Stimulated activated CD4-positive, alpha-beta T cell treated with anti-CD3 and anti-CD28 coated beads, Interleukin-4, amount 100 ng/mL, for 1 hour (primary cell): ENCODE measurements at places on chromosomes 6 and 20.

- DNase-seq = no peak
These were observed 261.2 kb downstream of the FOXC1 start for GRCh38 chr6:1870932-1871331.

GRCh38 chr6:150177952-150178520 is 35.2 kb downstream of the PPP1R14C start:
- no peak for DNase-seq

DNA sequence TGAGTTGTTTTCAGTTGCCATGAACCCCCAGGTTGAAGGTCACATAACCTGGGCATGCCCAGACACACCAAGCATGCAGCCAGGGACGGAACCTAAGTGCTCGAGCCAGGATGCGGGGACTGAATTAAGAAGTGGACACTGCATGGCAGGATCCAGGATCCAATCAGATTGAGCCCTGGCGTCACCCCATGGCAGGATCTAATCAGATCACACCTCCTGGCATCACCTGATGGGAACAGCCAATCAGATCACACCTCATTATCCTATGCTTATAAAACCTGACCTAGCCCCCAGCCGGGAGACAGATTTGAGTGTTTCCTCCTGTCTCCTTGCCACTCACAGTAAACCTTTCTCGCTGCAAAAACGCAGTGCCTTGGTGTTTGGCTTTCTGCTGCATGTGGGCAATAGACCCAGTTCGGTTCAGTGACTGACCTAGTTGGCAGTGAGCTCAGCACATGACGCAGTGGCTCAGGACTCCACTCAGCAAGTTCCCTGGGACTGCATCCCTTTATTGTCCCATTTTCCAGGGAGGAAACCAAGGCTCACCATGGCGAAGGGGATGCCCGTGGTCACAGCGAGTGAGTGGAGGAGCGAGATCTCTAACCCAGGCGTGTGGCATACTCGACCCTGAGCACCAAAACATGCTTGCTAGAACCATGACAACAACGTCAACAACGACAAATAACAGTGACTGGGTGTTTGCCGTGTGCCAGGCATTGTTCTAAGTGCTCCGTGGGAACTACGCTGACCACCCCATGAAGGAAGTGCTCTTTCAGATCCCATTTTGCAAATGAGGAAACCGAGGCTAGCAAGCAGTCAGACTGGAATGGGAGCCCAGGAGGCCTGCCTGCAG is 66.3 kb downstream of the RBM38 start:
- DNase-seq = no peak

DNA sequence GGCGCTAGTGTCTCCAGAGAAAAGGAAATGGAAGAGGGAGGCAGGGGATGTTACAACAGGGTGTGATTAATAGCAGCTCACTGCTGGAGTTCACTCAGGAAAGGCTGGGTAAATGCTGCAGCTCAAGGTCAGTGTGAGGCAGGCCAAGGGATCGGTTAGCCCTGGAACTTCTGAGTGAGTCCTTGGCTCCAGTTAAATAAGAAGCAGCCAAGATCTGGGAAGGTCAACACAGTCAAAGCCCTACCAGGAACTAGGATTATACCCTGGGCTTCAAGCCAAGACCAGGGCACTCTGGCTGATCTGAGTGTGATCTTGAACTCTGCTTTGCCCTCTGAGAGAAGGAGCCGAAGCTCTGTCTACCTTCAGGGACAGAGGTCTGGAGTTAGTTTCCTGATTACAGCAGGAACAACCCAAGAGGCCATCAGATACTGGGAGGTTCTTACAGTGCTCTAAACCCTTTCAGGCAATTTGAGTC is 44.3 kb downstream of the TPD52L1 start:
- DNase-seq = no peak

- DNase-seq = peak; percentile 85
These were observed at the start of gene LRRC1 for GRCh38 chr6:53794720-53795339. Gene LRRC1 (plus strand): TSS chr6:53795005. CDS start chr6:53795257, 252 bp downstream.

DNA sequence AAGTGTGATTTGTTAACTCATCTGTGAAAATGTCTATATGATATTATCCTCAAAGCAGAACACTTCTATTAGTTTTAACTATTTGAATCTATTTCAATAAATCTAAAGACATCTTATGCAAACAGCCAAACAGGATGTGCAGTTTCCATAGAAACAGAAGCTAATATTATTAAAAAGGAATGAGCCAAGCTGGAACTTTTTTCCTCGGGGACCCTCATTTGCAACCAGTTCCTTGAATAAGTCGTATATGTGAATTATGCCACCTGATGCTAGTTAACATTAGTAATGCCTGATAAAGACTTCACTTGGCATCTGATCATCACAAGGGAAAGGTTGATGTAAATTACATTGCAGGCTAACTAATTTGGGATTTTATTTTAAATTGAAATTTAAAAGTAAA is 216.9 kb upstream of the SMLR1 start:
- no peak for DNase-seq
